Esophagus squamous epithelium (tissue), 5 donors: ENCODE measurements at places on chromosomes 1 and 21.

GRCh38 chr1:27603681-27604578 lies at the start of gene AHDC1:
AHDC1 (minus strand) TSS chr1:27604144; CDS start chr1:27552115, 52,029 bp downstream.
- peak within 1 kb of the TSS; percentile 97 for H3K27ac ChIP-seq
- no peaks in the 10 kb centered on the region for H3K36me3 ChIP-seq
- peak within 1 kb of the TSS; percentile 96 for H3K4me3 ChIP-seq
- DNase-seq = peak; percentile 63
- H3K4me1 ChIP-seq = peaks cover 74% of the 10 kb centered on the region
- H3K27me3 ChIP-seq = no peaks in the 10 kb centered on the region

GRCh38 chr1:206735553-206736031 lies 35.0 kb upstream of the IL19 start:
- no peaks in the 10 kb centered on the region for H3K4me1 ChIP-seq
- H3K36me3 ChIP-seq = peaks cover 21% of the 10 kb centered on the region
- no peaks in the 10 kb centered on the region for H3K27me3 ChIP-seq
- H3K4me3 ChIP-seq = no peak overlapping the region
- no peak for DNase-seq
- no peak overlapping the region for H3K27ac ChIP-seq

GRCh38 chr1:186872291-186872690 lies 43.5 kb downstream of the PLA2G4A start:
- no peak for DNase-seq
- H3K36me3 ChIP-seq = no peaks in the 10 kb centered on the region
- no peak overlapping the region for H3K4me3 ChIP-seq
- H3K27ac ChIP-seq = no peak overlapping the region

- H3K36me3 ChIP-seq = no peaks in the 10 kb centered on the region
- H3K4me1 ChIP-seq = no peaks in the 10 kb centered on the region
- H3K27ac ChIP-seq = no peak overlapping the region
- H3K4me3 ChIP-seq = no peak overlapping the region
- DNase-seq = no peak
Observed at GRCh38 chr1:97094247-97094972, 372.8 kb downstream of the PTBP2 start.
